AG20443 (cell line): ENCODE measurements at places on chromosomes 6 and 20.

GRCh38 chr6:39053854-39054576 lies 5.4 kb downstream of the GLP1R start:
- no peak for DNase-seq

DNA sequence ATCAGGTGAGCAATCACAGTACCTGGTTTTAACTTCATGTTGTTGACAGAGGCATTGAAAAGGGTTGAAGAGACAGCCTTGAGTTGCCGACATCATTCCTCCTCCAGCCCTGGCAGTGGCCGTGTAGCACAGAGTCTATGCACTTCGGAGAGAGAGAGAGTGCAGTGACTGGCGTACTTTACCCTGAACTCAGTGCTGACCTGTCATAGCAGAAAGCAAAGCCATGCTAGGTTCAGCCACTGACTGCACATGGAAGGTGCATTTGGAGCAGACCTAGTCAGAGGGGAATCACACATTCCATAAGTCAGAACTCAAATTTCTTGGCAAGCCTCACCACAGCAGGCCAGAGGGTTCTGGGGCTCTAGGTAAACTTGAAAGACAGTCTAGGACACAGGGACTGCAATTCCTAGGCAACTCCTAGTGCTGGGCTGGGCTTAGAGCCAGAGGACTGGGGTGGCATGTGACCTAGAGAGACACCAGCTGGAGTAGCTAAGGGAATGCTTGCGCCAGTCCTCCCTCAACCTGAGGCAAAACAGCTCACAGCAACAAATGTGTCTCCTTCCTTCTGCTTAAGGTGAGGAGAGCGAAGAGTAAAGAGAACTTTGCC lies 69.1 kb downstream of the ELOVL4 start:
- DNase-seq = no peak

- no peak for DNase-seq
These were observed 132.1 kb downstream of the AIG1 start for GRCh38 chr6:143192766-143193165.

DNA sequence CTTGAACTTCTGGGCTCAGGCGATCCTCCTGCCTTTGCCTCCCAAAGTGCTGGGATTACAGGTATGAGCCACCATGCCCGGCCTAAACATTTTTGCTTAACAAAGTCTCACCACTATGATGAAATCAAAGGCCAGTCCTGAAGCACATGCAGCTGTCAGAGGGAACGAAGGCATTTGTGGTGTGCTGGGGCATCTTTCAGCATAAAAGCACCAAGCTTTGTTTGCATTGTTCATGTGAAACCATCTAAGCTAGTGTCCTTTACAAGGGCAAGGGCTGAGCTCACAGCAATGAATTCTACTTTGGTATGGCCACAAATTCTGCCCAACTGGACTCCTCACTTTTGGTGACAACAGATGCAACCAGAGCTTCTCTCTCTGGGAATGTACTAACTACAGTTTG lies 66.8 kb downstream of the ZFP64 start:
- no peak for DNase-seq

DNA sequence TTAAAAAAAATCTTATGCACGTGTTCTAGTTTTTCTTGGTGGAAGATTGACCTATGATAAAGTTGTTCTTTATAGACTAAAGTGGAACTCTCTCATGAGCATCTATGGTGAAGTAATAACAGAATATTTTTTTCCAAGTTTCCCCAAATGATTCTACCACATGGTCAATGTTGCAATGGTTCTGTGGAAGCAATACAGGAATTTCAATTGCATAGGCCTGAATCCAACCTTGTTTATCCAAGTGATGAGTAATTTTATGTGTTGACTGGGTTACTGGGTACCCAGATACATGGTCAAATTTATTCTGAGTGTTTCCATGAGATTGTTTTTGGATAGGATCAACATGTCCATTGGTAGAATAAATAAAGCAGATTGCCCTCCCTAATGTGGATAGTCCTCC lies 581.5 kb downstream of the MMUT start:
- no peak for DNase-seq

DNA sequence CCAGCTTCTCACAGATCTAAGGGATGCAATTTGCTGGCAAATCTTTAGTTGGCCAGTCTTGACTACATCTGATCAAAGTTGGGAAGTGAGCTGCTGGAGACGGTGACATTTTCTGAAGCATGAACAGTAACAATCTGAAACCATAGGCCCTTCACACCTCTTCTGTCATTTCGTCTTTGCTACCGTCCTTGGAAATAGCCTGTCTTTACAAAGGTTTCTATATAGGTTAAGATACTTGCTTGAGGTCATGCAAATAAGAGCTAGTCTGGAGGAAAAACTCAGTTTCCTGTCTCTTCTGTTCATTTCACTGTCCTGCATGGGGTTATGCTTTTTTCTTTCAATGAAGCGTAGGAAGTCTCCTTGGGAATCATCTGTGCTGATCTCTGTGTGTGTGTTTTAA lies 55.6 kb downstream of the CARMIL1 start:
- no peak for DNase-seq

DNA sequence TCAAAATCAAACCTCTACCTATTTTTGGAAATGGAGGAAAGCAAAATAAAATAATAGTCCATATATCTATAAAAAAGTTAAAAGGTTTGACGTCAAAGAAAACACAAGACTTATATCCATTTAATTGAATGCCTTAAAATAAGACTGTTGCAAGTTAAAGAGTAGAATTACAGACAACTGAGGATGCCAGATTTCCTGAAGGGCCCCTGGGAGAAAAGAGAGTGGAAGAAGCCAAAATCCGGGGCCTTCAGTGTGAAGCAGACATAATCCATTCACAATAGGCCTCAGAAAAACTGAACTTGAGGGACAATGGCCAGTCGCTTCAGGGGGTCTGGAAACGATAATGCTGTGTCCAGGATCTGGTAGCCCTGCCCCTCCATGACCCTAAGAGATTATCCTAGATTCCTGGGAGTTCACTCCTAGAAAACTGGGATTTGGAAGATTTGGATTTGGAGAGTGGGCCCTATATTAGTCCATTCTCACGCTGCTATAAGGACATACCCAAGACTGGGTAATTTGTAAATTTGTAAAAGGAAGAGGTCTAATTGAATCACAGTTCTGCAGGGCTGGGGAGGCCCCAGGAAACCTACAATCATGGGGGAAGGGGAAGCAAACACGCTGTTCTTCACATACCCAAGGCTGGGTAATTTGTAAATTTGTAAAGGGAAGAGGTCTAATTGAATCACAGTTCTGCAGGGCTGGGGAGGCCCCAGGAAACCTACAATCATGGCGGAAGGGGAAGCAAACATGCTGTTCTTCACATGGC lies 94.0 kb upstream of the SLC2A12 start:
- no peak for DNase-seq

DNA sequence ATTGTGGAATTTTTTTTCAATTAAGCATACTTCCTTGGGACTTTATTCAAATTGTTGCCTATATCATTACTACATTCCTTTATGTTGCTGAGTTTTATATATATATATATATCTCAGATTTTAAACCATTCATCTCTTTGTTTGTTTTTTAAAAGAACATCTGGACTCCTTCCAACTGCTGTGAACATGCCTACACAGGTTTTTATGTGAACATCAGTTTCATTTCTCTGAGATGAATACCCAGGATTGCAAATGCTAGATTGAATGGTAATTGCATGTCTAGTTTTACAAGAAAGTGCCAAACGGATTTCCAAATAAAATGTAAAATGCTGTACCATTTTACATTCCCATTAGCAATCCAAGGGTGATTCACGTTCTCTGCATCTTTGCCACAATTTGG lies 1289.3 kb downstream of the HACE1 start:
- no peak for DNase-seq

- no peak for DNase-seq
These were observed 4.2 kb downstream of the TGM3 start for GRCh38 chr20:2300002-2300401.
